Left kidney (tissue), 8 donors: ENCODE measurements at places on chromosomes 2 and 18. TPM values are rescaled to one million over a fixed set of nuclear protein-coding genes. Genes with fewer than 3 reads are reported as not detected.

- DNase-seq = no peak
Measured at GRCh38 chr2:203543898-203544328, 8.8 kb upstream of the RAPH1 start.

Gene VWC2L
- 0.18 TPM for polyA plus RNA-seq

GRCh38 chr18:13273800-13274199 is 55.2 kb downstream of the LDLRAD4 start:
- DNase-seq = no peak

GRCh38 chr2:234328444-234328990 is 168.4 kb downstream of the ARL4C start:
- no peak for DNase-seq

Gene STK11IP
- polyA plus RNA-seq = 31.2 TPM

Gene VAPA
- polyA plus RNA-seq = 262 TPM

- no peak for DNase-seq
Measured at GRCh38 chr2:149094217-149095015, 55.9 kb downstream of the LYPD6B start.

DNA sequence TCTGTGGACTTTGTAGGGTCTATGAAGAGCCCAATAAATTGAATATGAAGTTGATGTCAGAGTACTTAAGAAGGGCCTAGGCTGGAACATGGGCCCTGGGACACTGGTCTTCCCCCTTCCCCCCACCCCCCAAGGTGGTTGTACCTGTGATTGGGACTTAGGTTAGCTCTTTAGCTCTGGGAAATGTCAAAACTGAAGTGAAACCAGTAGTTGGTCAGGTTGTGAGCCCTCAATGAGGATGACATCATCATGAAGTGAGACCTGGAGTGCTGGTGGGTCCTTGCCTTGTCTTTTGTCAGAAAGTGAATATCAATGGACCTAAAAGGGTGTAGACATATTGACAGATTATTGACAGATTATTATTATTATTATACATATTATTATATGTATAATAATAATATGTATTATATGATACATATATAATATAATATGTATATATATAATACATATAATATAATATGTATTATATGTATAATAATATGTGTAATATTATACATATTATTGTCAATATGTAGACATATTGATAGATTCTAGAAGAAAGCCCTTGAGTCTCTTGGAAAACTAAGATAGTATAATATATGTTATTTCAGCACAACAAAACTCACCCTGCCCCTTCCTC is 5.4 kb downstream of the MARS2 start:
- no peak for DNase-seq
